Body of pancreas (tissue), 4 donors: ENCODE measurements at places on chromosomes 3 and 15. TPM values are rescaled to one million over a fixed set of nuclear protein-coding genes. Genes with fewer than 3 reads are reported as not detected.

- DNase-seq: no peak
These were observed 47.5 kb downstream of the LRRFIP2 start for GRCh38 chr3:37126856-37127255.

- no peak for DNase-seq
These were observed 318.2 kb upstream of the KCNH8 start for GRCh38 chr3:18830087-18830486.

Gene CCR1
- total RNA-seq: 1.8 TPM

DNA sequence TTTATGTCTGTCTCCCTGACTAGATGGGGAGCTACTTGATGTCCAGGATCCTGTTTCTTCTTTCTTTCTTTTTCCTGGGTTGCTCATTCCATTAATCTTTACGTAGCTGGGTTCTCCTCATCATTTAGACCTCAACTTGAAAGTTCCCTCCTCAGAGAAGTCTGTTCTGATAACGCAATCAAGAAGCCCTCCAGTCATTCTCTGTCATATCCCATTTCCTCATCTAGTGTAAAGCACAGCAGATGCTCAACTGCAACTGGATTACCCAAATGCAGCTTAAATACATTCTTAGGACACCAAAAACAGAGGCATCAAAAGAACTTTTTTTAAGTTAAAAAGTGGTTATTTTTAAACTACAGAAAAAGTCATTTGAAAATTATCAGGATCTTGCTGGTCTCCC is 51.7 kb upstream of the ST3GAL6 start:
- DNase-seq: no peak

GRCh38 chr3:152362086-152362485 is 93.4 kb downstream of the MBNL1 start:
- DNase-seq: no peak

- DNase-seq: no peak
These were observed 54.4 kb downstream of the DCUN1D1 start for GRCh38 chr3:182925944-182926337.

Gene KBTBD13
- total RNA-seq: not detected

GRCh38 chr3:32780071-32780734 is 37.6 kb upstream of the TRIM71 start:
- DNase-seq: no peak

Gene FSIP1
- not detected for total RNA-seq

- DNase-seq: no peak
These were observed 578.3 kb upstream of the ADAMTS9 start for GRCh38 chr3:65265942-65266590.
